NCI-H187 (cell line): ENCODE measurements at places on chromosomes 5 and 9.

DNA sequence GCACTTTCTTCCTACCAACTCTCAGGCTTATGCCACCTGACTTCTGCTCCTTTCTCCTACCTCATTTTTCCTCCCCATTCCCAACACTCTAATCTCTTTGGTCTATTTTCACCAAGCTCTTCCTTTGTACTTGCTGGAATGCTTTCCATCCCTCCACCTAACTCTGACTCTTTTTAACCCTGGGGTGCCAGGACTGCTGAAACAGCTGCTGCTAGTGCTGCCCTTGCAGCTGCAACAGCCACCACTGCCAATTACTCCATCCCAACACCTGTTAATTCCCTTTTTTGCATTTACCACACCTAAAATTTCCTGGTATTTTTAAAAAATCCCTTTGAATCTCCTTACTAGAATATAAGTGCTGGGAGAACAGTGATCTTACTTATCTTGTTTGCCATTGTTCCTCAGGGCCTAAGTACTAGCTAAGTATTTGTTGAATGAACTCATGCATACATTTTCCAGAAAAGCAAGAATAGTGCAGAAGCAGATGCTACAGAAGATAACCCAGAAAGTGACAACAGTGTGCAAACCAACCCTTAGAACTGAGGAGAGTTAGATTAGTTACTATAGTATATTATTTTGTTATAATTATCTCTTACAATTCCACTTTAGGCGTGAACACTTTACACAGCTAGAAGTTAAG, 11.5 kb downstream of the NADK2 start:
- no peak for DNase-seq

DNA sequence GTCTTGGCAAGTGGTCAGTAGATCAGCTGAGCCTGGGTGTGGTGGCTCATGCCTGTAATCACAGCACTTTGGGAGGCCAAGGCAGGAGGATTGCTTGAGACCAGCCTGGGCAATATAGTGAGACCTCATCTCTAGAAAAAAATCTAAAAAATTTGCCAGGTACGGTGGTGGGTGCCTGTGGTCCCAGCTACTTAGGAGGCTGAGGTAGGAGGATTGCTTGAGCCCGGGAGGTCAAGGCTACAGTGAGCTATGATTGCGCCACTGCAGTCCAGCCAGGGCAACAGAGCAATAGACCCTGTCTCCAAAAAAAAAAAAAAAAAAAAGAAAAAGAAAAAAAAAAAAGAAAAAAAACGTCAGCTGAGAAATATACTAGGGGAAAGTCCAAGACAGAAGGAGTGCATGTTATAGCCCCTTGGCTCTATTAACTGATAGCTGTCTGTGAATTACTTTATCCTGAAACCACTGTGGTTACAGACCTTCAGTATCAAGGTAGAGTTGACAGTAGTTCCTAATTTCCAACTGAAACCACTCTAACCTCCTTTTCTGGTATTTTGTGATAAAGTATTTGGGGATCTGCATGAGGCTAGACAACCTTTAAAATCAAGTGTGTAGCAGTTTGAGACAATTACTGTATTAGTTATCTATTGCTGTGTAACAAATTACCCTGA, 2.3 kb upstream of the INIP start:
- no peak for DNase-seq

- DNase-seq: no peak
Observed at GRCh38 chr5:131481569-131481968, 153.5 kb downstream of the RAPGEF6 start.

DNA sequence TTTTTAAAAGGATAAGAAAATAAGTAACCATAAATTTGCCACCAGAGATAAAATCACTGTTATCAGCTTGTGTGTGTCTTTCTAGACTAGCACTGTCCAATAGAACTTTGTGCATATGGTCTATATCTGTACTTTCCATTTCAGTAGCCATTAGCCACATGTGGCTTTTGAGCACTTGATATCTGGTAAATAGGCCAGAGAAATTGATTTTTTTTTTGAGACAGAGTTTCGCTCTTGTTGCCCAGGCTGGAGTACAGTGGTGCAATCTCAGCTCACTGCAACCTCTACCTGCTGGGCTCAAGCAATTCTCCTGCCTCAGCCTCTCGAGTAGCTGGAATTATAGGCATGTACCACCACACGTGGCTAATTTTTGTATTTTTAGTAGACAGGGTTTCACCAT, 17.8 kb downstream of the RBM27 start:
- DNase-seq: no peak

GRCh38 chr9:34271265-34272006, 57.6 kb downstream of the KIF24 start:
- no peak for DNase-seq

DNA sequence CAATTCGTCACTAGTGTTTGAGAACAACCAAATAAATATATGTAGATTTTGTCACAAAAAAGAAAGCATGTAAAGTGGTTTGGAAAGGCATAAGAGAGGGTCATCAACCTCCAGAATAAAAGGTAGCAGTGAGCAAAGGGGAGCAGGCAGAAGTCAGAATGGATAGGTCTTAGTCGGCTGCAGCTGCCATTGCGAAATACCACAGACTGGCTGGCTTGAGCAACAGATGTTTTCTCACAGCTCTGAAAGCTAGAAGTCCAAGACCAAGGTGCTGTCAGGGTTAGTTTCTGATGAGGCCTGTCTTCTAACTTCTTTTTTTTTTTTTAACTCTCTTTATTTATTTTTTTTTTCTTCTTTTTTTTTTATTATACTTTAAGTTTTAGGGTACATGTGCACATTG, 208.1 kb upstream of the PIK3R1 start:
- DNase-seq: no peak

- no peak for DNase-seq
Observed at GRCh38 chr5:153818626-153819025, 220.1 kb downstream of the FAM114A2 start.

DNA sequence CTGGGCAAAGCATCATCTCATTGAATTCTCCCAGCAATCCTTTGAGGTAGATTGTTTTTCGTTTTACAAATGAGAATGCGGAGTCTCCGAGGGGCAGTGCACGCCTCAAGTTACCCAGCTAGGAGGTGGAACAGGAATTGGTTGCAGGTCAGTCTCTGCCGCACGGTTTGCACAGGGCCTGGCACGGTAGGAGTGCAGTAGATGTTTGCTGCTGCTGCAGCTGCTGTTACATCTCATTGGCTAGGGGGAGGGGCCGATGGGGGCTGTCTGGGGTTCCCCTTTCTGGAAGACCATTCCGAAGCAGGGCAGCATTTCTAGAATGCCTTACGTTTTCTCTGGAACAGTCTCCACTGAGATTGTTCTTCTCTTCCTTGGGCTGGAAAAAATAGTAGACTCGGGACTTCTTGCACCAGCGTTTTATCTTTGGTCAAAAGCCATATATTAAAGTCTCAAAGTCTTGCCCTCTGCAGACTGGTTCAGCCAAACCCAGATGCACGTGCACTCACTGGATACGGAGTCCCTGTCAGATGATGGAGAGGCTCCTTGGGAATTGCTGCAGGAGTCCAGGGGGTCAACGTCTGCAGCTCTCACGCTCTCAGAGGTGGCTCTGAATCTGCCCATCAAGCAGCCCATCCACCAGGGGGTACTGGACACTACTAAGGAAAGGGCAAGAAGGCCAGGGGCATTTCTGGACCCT, 1.2 kb downstream of the USP20 start:
- DNase-seq: no peak

GRCh38 chr5:116947691-116948528, 373.3 kb upstream of the SEMA6A start:
- peak; percentile 34 for DNase-seq
